ENCODE measurements at places on chromosomes 12 and 14.

GRCh38 chr12:102342281-102343006, 137.9 kb downstream of the IGF1 start:
- DNase-seq, result no peak

GRCh38 chr14:31097081-31097480, 70.9 kb upstream of the STRN3 start:
- no peak for DNase-seq

DNA sequence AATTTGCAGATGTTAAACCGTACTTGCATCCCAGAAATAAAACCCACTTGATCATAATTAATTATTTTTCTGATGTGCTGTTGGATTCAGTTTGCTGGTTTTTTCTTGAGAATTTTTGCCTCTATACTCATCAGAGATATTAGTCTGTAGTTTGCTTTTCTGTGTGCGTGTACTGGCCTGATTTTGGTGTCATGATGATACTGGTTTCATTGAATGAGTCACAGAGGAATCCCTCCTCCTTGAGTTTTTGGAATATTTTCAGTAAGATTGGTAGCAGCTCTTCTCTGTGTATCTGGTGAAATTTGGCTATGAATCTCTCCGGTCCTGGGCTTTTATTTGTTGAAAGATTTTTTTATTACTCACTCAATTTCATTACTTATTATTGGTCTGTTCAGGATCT, 100.4 kb upstream of the PMCH start:
- DNase-seq, result no peak

DNA sequence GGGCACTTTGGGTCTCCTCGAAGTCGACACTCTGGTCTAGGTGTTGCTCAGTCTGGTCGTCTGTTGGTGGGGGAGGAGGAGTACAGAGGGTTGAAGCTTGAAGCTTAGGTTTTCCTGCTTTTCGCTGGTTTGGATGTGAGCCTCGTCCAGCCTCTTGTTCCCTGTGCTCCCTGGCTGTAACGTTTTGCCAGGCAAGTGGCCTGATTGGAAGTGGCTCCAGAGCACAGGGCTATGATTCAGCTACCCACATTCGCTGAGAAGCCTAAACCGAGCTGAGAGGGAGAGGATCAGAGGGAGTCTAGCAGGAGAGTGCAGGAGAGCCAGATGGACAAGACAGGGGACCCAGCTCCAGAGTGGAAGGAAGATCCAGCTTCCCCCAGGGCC, 6.1 kb downstream of the HOXC10 start:
- DNase-seq, result no peak

DNA sequence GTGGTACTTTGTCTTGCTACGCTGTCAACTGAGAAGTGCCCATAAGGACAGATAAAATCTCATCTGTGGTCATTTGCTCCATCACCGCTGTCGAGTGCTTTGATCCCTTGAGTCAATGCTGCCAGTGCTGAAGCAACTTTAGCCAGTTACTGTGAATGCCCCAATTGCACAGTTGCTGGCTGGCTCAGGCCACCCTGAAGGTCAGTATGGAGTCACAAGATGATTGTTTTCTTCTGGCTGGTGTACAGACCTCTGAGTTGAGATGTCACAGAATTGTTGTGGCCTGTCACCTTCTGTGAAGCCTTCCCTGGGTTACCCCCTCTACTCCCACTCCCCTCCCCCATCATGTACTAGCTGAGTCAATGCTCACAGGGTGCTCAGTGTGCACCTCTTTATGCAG, 92.9 kb downstream of the PELI2 start:
- DNase-seq, result no peak

DNA sequence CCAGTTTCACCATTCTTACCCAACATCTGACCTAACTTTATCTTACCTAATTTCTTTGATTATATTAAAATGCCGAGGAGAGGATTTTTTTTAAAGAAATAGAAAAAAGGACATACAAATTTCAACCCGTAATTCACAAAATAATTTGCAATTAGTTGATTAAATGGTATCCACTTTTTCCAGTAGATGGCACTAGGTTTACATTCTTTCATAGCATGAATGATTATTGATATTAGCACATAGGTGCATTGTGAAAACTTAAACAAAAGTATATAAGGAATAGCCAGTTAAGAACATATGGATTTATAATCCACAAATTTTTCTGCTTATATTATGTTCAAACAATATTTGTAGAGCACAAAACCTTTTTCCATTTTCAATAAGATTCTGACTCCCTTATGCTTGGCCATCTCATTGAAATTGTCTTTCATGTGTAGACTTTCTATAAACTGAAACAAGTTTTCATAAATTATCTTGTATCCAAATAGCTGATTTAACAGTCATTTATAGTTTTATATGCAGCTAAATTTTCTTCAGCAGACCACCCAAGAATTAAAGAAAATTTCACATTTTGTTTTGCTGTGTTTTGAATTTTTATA, 35.3 kb downstream of the MSRB3 start:
- DNase-seq, result no peak

DNA sequence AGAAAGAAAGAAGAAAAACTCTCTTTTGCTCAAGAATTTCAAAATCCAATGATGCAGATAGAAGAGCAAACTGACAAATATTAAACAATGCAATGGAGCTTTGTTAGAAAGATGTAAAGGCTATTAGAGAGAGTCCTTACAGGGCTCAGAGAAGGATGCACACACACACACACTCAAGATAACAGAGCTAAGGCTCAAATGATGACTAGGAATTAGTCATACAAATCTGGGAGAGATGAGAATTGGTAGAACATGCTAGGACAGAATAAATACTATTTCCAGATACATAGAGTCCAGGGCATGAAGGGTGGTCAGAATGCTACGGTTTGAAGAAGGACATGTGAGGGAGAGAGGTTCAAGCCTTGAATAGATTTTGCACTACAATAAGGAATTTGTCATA, 650.1 kb upstream of the MDGA2 start:
- no peak for DNase-seq

DNA sequence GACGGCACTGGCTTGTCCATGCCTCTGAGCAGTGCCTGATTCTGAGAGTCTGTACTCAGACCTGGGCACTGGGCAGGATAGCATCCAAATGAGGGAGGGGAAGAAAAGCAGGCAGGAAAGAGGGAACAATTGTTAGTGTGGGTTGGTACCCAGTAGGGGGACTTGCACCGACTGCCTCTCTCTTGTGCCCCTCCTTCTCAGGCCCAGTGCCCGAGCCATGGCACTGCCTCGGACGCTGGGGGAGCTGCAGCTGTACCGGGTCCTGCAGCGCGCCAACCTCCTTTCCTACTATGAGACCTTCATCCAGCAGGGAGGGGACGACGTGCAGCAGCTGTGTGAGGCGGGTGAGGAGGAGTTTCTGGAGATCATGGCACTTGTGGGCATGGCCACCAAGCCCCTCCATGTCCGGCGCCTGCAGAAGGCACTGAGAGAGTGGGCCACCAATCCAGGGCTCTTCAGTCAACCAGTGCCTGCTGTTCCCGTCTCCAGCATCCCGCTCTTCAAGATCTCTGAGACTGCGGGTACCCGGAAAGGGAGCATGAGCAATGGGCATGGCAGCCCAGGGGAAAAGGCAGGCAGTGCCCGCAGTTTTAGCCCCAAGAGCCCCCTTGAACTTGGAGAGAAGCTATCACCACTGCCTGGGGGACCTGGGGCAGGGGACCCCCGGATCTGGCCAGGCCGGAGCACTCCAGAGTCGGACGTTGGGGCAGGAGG, 2.2 kb downstream of the NAB2 start:
- DNase-seq, result no peak

DNA sequence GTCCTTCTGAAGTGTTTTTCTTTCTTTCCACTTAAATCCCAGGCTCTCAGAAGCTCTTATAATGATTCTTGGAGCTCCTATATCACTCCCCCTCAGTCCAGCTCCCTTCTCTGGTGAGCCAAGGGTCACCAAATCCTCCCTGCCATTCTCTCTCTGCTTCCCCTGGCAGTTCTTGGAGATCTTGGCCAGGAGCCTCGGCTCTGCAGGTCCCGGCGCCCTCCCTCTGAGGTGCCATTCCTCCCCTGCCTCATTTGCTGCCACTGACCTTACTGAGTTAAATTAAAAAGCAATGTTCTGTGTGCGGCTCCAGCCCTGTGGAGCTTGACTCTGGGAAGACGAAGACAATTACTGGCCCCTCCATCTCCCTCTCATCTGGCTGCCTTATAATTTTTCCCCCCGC, 7.0 kb downstream of the CISTR start:
- no peak for DNase-seq

DNA sequence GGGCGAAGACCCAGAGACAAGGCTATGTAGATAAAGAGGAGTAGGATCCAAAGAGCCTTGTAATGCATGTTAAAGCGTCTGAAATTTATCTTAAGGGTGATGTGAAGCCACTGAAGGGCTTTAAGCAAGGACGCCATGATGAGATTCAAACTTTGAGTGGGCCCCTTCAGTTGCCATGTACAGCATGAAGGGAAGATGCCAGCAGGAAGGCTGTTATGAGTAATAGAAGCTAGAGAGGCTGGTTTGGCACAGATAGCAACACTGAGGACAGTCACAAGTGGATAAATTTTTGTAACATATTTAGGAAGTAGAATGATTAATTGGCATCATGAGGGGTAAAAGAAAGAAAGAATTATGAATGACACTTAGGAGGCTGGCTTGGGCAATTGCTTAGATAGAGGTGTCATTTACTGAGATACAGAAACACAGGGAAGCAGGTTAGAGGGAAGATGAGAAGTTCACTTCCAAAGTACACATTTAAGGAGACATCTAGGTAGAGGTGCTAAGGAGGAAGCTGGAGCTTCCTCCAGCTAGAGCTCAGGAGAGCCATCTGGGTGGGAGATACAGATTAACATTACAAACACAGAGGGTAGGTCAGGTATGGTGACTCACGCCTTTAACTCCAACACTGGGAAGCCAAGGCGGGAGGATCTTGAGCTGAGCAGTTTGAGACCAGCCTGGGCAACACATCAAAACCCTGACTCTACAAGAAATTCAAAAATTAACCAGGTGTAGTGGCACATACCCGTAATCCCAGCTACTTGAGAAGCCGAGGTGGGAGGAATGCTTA, 13.7 kb downstream of the ATG2B start:
- no peak for DNase-seq

DNA sequence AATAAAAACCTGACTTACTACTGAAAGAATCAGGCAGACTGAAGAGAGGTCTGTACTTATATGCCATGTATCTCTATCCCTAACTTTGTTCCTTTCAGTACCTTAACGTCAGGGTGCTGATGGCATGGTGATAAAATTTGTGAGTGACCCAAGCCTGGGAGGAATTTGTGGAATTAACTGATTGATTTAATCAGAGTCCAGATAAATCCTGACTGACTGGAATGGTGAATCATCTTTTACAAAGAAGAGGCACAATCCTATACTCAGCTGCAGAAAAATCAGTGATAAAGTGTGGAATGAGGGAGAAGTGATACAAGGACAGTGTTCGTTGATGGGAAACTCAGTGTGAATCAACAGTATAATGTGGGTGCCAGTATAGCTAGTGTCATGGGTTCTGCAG, 3.7 kb downstream of the TDG start:
- DNase-seq, result no peak

GRCh38 chr12:125461831-125462230, 396.6 kb downstream of the AACS start:
- DNase-seq, result no peak

- no peak for DNase-seq
Measured at GRCh38 chr14:33790996-33791395, 159.9 kb downstream of the EGLN3 start.

- no peak for DNase-seq
Measured at GRCh38 chr14:22979748-22980392, 2.5 kb downstream of the AJUBA start.

GRCh38 chr12:107822356-107822755, 47.9 kb downstream of the ASCL4 start:
- DNase-seq, result no peak

DNA sequence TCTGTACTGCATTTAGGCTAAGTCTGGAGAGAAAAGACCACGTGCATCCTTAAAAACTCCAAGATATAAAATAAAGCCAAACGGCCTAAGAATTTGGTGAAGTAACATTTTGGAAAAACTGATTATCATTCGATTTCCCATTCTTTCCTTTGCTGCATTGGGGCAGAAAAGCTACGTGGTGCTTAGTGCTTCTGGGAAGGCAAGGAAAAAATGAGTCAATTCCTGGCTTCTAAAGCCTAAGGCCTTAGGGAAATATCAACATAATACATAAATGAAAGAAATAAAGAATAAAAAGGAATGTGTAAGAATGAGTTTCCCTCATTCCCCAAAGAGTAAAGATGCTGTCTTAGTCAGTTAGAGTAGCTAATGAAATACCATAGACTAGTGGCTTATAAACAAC, 520.5 kb downstream of the GLT1D1 start:
- no peak for DNase-seq

DNA sequence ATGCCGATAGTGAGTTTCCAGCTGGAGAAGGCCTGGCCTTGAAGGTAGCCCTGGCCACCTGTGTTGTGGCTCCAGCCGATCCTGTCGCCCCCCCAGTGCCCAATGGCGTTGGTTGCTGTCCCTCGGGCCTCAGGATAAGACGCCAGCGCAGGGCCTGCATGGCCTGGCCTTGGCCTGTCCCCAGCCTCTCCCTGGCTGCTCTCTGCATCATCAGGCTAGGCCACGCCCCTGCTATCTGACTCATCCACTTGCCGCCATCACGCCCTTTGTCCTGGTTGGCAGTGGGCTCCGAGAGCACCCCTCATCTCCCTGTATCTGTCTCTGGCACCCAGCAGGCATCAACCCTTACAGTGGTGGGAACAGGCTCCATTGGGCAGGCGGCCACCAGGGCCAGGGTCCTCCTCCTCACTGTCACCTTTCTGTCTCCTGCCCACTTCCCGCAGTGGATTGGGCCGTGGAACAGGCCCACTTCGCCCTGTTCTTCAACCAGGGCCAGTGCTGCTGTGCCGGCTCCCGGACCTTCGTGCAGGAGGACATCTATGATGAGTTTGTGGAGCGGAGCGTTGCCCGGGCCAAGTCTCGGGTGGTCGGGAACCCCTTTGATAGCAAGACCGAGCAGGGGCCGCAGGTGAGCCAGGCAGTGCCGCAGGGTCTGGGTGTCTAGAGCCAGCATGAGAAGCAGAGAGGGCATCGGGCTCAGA, 25.6 kb downstream of the ALDH2 start:
- no peak for DNase-seq

DNA sequence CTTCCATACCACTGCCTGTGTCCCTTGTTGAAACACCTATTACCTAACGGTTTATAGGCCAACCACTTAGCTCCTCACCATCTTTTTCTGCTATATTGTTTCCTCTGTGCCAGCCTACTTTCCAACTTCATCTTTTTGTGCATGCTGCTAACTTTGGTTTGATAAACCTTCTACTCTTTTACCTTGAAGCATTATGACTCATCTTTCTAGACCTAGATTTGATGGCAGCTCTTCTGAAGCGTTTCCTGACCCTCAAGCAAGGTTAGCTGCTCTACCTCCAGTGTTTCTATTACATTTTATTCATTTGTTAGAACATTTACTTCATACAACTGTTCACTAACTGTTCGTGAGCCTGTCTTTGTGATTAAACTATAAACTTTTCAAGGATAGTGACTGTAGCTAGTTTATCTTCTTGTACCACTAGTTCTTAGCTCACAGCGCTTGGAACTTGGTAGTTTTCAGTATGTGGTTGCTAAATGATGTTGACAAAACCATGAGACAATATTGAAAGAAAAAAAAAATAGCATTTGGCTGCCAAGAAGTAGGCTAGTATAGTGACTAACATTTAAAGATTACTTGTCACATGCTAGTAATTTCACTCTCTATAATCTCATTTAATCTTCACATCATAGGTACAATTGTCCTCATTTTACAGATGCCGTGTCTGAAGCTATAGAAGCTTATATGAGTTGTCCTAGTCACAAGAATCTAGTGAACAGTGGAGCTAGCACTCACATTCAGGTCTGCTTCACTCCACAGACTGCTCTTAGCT, 79.5 kb downstream of the APAF1 start:
- DNase-seq, result no peak
